ENCODE measurements at places on chromosomes 2 and 18.

- no peak for DNase-seq
Observed at GRCh38 chr2:217601601-217602000, 401.2 kb downstream of the TNS1 start.

DNA sequence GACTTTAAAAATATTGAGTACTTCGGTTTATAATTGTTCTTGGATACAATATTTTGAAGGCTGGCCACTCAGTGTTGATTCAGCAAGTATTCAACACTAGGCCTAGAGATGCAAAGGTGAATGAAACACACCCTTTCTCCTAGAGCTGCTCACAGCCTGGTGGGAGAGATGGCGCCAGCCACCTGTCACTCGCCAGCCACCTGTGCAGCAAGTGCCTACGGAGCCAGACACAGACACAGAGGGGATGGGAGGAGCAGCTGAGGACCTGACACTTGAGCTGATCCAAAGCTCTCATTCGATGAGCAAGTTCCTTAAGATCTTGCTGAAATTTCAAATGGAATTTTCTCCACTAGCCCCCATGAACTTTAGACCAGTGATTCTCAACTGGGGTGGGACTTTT is 151.1 kb upstream of the RIOK3 start:
- DNase-seq, result no peak

GRCh38 chr2:98492441-98492840 is 47.8 kb downstream of the INPP4A start:
- no peak for DNase-seq

- DNase-seq, result no peak
Observed at GRCh38 chr2:17518212-17519154, at the start of gene RAD51AP2. Gene RAD51AP2 (minus strand): TSS chr2:17518440. CDS start chr2:17518415, 25 bp downstream.

DNA sequence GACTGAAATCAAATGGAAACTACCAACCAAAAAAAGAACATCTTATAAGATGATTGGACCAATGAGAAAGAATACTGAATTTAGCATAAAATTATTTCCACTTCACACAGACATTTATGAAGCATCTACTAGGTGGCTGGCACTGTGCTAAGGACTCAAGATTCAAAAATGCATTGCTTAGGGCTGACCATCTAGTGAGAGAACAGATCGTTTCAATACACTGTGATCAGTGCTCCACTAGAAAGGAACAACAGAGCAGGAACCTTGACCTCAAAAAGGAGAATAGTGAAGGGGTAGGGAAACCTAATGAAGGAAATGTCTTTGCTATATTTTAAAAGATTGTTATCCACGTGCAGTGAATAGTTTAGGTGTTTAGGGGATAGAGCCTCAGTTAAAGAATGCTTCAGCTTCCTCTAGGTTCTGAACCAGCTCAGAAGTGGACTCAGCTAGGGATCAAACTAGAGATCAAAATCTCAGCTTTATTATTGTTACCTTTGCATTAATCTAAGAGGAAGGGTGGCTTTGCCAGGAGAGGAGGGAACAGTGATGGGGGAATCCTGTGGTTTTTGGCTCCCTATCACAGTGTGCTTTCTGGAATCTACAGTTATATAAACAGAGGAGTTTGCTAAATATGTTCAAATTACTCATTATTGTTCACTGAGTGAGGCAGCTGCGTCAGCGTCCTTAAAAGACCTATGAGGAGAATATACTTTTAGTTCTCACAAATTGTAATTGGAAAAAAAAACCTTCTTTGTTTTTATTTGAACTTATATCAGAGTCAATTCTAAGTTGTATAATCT is 16.2 kb upstream of the BBS5 start:
- DNase-seq, result no peak

DNA sequence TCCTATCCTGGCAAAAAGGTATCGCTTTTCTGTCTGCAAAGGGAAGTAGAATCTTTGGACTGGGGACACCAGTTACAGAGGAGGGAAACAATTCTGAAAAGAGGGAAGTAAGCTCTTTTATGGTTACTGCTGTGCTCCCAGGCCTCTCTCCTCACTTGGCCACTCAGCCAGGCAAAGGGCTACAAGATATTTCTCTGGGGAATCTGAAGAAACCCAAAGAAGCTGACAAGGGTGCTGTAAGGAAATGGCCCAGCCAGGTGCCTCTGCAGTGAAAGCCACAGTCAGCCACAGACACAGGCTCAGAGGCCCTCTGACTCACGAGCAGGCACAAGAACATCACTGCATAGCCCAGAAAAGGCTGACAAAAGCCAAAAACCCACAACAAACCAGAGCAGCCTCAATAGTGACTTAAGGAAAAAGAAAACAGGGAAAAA is 5.8 kb downstream of the HDLBP start:
- peak; percentile 45 for DNase-seq

DNA sequence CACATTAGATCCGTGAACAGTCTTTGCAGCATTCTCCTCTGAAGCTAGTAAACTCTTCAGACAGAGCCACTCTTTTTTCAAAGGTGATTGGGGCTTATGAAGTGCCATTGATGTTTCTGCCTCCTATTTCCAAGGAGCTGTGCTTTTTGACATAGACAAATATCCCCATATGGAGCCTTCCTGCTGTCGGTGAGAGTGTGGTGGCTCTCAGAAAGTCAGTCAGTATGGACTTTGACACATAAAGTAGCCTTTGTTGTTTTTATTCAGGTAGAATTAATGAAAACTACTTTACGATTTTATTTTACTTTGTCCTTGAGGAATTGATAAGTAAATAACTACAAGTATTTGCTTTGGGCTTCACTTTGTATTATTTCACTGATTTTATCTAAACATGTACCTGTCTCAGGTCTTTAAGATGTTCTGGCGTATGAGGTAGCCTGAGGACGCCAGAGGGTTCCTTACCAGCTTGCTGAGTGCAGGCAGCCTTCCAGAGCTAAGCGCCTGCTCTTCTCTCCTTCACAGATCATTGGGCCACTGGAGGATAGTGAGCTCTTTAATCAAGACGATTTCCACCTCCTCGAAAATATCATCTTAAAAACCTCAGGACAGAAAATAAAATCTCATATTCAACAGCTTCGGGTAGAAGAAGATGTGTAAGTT is 69.7 kb downstream of the UGGT1 start:
- no peak for DNase-seq

DNA sequence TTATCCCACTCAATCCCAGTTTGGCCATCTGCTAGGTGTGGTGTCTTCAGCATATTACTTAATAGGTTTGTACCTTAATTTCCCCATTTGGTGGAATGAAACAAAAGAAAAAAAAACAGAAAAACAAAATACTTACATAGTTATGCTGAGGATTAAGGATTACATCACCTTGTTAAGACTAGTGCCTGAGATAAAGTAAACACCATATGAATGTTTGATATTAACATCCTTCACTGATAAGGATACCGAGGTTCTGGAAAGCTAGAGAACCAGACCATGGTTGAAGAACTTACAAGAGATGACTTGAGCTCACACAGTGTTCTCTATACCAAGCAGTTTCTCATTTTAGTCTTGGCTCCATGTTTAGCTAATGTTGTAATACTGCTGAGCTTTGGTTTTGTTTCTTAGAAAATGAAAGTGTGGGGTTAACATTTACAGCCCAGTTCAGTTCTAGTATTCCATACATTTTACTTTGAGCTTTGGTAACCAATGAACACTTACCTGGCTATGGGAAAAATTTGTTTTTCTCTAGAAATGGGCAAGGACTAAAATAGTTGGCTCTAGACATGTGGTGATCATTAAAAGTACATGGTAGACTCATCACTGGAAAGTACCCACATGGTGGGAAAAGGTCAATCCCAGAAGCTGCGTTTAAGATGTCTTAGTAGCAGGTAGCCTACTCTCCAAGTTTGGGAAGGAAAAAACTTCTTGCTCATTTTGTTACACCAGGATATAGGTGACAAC is 5.8 kb upstream of the GPD2 start:
- DNase-seq, result no peak

DNA sequence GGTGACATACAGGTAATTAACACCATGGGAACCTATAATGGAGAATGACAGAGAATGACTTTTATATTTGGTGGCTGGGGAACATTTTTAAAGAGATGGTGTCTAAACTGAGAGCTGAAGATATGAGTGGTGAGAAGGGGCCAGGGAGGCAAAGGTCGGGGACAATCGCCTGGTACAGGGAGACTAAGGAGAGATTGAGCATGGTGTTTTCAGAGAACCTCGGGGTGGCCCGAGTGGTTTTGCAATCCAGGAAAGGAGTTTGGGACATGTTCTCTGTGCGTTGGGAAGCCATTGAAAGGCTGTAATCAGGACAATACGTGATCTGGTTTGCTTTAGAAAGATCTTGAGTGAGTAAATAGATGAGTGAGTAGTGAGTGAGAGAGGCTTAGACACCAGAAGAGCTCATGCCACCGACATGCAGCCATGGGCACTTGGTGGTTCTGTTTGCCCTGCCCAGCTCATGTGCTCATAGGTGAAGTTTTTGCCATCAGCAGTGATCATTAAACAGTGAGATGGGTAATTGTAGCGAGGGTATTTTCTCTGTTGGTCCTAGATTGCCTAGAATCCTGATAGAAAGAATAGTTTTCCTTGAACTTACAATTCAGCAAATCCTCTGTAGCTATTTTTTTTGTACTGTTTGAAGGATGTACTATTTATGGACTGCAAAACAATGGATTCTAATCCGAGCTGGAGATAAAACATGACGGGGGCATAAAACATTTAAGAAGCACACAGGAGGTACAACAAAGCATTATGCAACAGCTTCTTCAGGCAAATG is 114.7 kb downstream of the SH3RF3 start:
- no peak for DNase-seq

- no peak for DNase-seq
Observed at GRCh38 chr18:34859496-34859895, 149.4 kb downstream of the DTNA start.

- DNase-seq, result peak; percentile 29
Observed at GRCh38 chr2:160492401-160493226, 993 bp downstream of the RBMS1 start.

- no peak for DNase-seq
Observed at GRCh38 chr2:26532301-26533250, 54.7 kb upstream of the OTOF start.

GRCh38 chr2:176960736-176961520 is 251.7 kb upstream of the HNRNPA3 start:
- no peak for DNase-seq

DNA sequence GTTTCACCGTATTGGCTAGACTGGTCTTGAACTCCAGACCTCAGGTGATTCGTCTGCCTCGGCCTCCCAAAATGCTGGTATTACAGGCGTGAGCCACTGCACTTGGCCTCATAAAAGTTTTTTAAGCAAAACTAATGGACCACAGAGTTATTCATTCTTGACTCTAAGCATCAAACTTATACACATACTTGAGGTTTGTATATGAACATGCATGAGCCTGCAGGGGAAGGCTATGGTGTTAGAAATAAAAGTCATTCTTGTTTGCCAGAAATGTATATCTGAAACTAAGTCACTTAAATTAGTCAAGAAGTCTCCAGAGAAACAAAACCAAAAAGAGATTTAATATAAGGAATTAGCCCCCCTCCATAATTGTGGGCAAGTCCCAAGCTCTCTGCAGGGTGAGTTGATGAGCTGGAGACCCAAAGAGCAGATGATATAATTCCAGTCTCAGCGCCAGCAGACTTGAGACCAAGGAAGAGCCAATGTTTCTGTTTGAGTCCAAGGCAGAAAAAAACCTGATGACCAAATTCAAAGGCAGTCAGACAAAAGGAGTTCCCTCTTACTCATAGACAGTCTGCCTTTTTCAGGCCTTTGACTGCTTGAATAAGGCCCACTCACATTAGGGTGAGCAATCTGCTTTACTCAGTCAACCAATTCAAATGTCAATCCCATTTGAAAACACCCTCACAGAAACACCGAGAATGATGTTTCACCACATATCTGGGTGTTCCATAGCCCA is 69.0 kb upstream of the DSG1 start:
- DNase-seq, result no peak

DNA sequence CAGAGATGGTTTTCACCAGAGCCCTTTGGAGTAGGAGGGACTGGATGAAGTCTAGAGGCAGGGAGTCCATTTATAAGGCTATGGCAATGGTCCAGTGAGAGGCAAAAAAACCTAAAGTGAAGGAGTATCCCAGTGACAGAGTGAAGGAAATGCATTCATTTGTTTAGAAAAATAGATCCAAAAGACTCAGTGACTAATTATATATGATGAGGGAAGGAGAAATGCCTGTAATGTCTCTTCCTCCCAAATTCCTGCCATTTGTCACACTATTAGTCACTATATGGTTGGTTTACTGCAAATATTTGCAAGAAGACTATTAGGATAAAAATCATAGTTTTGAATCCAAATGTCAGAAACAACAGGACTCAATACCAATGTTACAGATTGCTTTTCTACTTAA is 104.2 kb downstream of the ZNF521 start:
- DNase-seq, result no peak

DNA sequence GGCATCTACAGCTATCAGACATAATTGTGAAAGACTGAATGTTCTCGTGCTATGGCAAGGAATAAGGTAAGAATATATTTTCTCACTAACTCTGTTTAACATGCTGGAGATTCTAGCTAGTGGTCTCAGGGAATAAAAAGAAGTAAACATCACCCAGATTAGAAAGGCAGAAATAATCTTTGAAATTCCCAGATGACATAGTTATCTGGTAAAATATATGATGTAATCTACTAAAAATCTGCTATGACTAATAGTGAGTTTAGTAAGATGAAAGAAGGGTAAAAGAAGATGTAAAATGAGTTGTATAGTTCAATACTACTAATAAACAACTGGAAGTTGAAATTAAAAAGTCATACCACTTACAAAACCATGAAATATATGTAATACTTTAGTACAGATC is 134.2 kb downstream of the DSC3 start:
- DNase-seq, result no peak

DNA sequence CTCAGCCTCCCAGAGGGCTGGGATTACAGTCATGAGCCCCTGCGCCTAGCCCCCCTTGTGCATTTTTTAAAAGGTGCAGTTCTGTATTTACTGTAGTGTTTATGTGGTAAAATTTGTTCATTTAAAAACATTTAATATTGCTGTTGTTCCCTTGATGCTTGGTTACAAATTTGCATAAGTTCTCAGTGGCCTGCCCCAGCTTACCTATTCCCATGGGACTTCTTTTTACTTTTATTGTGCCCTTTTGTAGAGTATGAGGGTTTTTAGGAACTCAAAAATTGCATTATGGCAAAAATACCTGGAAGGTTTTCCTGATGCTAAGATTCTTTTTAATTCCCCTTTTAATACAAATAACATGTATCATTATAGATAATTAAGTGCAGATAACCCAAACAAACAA is 63.0 kb downstream of the DGKD start:
- DNase-seq, result no peak

- DNase-seq, result no peak
Observed at GRCh38 chr18:79388043-79388442, 7.7 kb upstream of the NFATC1 start.
